Omental fat pad (tissue), 4 donors: ENCODE measurements at places on chromosomes 13 and 19. TPM values are rescaled to one million over a fixed set of nuclear protein-coding genes. Genes with fewer than 3 reads are reported as not detected.

The KL gene
- 2.5 TPM for total RNA-seq

The NKPD1 gene
- 0.19 TPM for total RNA-seq

The ZNF429 gene
- total RNA-seq = 7.7 TPM

The ANGPTL8 gene
- total RNA-seq = 4.7 TPM
